ENCODE measurements at places on chromosomes 2 and 18.
A peak's percentile ranks its signal among the peaks of the same experiment; 100 is the strongest.

- DNase-seq = no peak
Observed at GRCh38 chr18:51491678-51492372, 294.3 kb upstream of the MEX3C start.

DNA sequence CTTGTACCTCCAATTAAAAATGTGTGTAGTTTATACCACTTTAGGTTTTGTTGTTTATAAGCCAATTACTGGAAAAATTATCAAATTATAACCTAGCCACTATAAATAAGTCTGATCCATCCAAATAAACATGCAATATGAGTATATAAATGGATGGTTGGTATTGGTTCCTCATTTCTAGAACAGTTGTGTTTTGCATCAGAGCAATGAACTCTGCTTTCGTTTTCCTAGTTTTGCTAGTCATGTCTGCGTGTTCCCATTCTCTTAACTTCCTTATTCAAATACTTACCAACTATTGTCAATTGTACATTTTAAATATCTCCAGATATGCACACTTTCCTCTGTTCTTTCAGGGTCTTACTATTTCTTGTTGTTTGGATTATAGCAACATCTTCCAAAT, 641.7 kb downstream of the NR4A2 start:
- no peak for DNase-seq

DNA sequence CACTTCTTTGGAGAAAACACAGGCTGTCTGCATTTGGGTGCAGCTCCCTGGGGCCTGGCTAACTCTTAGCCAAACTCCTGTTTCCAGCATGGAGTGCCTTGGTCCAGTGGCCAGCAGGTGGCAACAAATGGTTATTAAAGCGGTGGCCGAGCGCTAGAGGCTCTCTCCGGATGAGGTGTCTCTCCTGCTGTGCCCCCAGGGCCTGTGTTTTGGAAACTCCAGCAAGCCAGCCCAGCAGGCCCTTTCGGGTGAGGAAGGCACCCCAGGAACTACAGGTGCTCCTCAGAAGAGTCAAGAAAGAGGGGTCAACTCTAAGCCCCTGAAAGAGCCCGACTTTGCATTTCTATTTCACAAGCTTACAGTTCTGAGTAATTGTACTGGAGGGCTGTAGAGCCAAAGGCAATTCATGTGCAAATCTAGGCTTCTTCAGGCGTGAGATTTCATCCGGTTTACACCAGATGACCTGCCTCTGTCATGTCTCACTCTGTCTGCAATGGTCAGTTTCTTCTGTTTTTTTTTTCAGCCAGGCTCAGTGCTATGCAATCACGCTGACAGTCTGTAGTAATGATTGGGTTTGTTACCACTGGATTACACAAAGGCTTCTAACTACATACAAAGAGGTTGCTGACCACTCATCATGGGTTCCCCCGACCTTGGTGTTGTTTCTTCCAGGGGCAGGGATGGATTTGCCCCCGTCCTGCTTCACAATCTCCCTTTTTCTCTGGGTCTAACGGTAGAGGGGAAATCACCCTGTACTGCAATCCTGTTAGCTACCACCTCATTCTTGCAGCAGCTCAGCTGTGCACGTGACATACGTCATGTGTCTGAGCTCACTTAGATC, 7.6 kb upstream of the CHRNA1 start:
- peak; percentile 59 for DNase-seq

DNA sequence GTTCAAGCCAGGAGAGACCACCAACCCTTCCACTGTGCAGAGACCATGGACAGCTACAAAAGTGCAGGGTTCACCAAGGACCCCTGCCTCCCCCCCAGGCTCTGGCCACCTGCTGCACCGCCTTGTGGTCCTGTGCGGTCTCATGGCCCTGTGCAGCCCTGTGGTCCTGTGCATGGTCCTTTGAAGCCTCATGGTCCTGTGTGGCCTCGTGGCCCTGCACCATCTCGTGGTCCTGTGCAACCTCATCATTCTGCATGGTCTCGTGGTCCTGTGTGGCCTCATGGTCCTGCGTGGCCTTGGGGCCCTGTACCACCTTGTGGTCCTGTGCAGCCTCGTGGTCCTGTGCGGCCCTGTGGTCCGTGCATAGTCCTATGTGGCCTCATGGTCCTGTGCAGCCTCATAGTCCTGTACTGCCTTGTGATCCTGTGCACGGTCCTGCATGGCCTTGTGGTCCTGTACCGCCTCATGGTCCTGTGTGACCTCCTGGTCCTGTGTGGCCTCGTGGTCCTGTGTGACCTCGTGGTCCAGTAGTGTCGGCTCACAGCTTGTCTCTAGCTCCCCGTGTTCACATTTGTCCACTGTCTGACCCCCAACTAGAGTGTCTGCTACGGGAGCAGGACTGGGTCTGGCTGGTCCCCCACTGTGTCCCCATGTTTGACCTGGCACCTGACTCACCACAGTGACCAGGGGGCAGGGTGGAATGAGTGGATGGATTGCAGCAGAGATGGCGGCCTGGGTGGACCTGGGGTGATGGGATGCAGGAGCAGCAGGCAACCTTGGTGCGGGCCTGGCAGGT, 20.0 kb upstream of the OTOS start:
- DNase-seq = no peak

All from erythroblast (primary cell).